ENCODE measurements at places on chromosomes 16 and 17.

DNA sequence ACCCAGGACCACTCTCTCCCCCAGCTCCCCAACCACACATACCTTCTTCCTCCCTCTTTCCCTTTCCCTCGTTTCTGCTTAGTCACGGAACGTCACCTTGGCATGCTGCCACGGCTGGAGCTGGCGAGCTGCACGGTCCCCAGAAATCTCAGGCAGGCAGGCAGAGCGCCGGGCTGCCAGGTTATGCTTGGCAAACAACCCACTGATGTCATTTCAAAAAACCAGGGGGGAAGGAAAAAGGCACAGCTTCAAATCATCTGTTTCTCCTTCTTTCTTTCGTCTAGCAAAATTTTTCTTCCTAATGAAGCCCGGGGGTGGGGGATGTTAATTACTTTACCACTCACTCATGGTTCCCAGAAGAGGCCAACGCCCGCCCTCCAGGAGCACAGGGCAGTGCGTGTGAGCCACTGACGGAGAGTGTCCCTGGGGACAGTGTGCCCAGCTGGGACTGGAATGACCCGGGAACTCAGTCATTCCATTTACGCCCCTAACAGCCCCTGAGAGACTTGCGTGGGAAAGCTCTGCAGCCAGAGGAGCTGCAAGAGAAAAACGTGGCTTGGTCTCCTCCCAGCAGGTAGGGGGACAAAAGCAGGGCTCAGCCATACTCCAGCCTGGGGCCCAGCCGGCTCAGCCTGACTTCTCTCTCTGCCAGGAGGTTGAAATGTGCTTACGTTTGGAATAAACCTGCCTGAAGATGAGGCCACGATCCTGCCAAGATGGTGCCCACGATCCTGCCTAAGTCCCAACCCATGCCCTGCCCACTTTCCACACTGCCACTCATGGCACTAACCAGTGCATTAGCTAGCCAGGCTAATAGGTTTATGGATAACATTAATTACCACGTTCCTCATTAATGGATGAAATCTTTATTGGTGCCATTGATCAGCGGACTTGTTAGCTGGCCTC is 198.9 kb downstream of the ZFHX3 start:
- no peak for DNase-seq

DNA sequence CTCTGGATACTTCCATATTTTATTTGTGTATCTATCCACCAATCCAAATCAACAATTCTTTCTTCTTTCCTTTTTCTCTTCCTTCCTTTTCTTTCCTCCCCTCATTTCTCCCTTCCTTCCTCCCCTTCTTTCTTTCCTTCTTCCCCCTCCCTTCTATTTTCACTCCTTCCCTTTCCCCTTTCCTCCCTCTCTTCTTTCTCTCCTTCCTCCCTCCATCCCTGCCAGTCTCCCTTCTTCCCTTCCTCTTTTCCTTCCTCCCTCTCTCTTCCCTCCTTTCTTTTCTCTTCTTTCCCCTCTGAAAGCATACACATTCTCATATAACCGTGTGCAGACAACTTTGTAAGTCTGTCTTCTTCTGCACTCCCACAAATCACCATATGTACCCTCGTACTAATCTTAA is 382.3 kb upstream of the MAF start:
- DNase-seq, result no peak

DNA sequence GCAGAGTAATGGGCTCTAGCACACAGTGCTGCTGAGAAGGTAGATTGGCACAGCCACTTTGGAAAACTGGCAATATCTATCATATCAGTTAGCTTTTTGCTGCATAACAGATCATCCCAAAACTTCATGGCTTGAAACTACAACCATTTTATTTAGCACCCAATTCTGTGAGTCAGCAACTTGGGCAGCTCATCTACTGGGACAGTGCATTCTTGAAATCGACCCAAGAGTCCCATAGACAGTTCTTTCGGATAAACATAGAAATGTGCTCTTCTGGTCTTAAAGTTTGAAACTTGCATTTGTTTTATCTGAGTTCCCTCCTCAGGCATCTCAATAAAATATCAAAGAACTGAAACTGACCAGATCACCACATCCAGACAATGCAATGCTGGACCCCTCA is 76.7 kb downstream of the CEP112 start:
- no peak for DNase-seq

DNA sequence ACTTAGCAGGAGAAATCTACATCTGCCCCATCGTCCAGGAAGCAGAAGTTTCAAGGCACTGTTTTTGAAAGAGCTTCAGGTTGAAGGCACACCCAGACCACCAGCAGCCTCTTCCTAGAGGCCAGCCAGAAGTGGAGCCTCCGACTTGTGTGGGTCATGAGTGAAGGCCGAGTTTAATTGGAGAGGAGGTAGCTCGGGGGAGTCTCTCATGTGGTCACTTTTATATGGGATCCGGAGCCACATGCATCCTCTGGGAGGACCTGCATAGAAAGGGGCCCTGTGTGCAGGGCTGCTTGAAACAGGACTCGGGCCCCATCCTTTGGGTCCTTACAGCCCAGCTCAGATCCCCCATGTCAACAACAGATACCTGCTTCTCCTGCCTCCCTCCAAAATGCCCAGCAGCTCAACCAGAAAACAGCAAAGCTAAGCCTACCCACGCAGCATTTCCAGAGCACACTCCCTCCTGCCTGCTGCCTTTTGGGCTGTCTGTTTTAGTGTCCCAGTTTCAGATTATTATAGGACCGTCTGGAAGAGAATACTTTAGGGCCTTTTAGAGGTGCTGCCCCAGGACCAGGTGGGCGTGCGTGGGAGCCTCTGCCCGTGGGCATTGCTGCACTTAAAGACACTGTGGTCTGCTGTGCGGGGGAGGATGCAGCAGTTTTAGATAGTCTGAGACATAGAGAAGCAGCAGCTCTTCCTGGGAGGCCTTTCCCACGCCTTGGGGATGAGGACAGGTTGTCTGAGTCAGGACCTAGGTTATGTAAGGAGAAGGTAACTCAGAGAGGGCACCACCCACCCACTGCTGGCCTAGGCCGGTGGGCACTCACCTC is 29.5 kb downstream of the MPRIP start:
- DNase-seq, result no peak

GRCh38 chr16:67040166-67040565 is 11.2 kb downstream of the CBFB start:
- DNase-seq, result no peak

DNA sequence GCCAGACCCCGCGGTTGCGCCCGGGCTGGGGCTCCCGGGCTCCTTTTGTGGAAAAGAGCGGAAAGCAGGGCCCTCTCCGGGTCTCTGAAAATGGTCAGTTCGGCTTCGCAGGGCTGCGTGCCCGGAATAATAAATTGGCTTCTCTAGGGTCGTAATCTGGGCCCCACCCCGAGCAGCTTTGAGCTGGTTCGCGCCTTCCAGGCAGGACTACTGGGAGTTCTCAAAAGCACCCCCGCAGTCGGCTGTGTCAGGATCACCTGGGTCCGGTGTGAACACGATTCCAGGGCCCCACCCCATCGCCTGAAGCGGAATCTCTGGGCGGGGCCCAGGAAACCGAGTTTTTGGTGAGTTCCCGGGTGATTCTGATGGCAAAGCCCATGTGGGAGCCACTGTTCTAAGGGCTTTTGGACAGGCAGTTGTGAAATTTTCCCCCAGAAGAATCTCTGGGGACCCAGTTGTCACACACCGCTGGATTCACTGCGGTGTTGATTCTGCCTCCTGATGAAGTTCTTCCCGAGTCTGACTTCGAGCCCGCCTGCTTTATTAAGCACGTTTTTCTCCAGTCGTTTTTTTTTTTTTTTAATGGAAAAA is 77.0 kb downstream of the MRC2 start:
- no peak for DNase-seq

DNA sequence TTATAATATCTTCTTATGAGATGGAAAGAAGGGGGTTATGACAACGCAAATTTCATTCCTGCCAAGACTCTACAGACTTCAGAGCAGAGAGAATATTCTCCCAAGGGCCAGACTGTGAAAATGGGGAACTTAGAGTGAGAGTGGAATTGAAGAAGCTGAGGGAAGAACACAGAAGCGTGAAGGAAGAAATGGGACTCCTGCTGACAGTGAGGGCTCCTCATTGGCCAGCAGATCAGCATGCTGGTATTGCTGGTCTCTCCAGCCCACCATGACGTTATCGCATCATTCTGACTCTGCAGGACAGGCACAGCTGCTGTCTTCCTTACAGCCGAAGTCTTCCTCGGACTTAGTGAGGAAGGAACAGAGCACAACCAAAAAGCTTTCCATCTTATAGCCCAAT is 24.3 kb downstream of the CCL4 start:
- no peak for DNase-seq

- no peak for DNase-seq
These were observed 346.2 kb downstream of the FOXL1 start for GRCh38 chr16:86924537-86924936.

- no peak for DNase-seq
These were observed 4.1 kb downstream of the DPEP3 start for GRCh38 chr16:67976205-67976604.

- DNase-seq, result no peak
These were observed 25.4 kb downstream of the RANBP10 start for GRCh38 chr16:67780847-67781564.

DNA sequence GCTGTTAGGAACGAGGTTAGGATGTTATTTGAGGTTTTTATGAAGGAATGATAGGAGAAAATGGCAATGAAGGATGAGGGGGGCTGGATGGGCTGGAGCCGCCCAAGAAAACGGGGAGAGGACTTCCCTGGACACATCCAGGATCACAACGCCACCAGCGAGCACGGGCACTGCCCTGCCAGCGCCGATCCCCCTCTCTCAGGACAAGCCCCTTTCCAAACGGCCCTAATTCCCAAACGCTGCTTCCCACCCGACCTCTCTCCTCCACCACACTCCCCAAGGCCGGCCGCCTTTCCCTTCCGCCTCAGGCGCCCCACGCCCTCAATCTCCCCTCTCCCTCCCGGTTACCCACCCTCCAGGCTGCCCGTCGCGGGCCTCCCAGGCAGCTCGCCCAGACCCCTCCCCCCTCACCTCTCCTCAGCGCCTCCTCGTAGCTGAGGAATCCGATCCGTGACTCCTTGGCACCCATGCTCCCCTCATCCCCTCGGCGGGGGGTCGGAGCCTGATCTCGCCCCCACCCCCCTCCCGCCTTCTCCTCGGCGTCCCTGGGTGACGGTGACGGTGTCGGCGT is 377 bp downstream of the USP32 start:
- no peak for DNase-seq

DNA sequence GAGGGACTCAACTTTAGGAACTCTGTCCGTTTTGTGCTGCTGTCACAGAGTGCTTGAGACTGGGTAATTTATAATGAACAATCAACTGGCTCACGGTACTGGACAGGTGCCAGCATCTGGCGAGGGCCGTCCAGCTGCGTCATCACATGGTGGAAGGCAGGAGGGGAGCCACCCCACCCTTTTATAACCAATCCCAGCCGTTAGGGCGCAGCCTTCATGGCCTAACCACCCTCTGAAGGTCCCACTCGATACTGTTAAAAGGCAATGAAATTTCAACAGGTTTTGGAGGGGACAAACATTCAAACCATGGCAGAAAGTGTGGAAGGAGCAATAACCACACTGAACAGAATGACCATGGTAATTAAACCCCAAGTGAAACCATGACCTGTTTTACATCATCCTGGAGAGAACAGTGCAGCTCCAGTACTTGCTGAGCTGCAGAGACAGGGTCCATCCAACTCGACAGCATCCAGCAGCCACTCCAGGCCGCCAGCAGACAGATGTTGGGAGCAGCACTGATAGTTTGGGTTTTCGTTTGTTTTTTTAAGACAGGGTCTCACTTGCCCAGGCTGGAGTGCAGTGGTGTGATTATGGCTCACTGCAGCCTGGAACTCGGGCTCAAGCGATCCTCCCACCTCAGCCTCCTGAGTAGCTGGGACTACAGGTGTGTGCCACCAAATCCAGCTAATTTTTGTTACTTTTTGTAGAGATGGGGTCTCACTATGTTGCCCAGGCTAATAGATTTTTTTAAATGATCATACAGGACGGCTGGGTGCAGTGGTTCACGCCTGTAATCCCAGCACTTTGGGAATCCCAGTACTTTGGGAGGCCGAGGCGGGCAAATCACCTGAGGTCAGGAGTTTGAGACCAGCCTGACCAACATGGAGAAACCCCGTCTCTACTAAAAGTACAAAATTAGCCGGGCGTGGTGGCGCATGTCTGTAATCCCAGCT is 11.0 kb downstream of the CHMP6 start:
- no peak for DNase-seq

DNA sequence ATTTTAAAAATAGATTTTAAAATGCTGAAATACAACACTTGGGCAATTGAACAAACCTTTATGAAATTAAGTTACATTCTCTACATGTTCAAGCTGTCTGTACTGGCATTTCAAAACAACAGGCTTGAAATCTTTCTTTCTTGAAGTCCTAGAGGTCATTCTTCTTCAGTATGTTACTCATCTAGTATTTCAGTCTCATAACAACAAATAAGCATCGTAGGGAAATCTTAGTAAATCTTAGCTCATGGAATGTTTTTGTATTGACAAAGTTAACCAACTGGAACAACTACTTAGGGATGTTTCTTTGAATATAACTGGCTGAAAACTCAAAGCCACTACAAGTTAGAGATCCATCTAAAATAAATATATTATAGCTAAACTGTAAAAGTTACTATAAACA is 96.6 kb downstream of the KIF2B start:
- no peak for DNase-seq

DNA sequence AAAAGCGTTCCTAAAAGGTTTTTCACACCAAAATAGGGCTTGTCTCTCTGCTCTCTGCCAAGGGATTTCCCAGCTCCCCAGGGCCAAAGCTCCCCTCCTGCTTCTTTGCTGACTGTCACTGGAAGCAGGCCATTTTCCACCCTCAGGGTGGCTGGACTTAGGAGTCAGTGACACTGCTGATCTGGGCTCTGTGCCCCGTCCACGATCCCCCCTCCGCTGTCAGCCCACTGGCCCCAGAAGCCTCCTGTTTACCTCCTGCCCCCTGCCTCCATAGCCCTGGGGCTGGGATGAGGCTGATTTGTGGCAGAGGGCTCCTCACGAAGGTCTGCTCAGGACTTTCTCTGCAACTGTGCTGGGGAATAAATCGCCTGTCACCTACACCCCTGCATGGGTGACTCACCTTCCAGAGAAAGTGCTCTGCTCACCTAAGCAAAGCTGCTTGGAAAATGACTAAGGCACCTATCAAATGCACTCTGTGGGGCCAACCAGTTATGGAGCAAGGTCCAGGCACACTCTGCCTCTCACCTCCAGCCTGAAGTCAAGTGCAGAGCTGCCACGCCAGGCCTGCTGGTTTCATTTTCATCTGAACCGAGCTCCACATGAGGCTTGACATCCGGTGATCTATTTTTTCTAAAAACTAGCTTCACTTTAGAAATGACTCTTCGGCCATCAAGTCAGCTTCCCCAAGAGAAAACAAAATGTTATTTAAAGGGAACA is 4.9 kb downstream of the MAP3K14 start:
- no peak for DNase-seq

GRCh38 chr17:7557775-7558543 is 591 bp upstream of the TNFSF13 start:
- peak; percentile 53 for DNase-seq

- DNase-seq, result no peak
These were observed 295.7 kb upstream of the FOXF1 start for GRCh38 chr16:86214326-86215232.

GRCh38 chr17:33868899-33869298 is 386.2 kb upstream of the CCL2 start:
- no peak for DNase-seq

GRCh38 chr16:88192601-88193000 is 190.2 kb upstream of the ZNF469 start:
- no peak for DNase-seq

Measured in cortex of kidney (tissue), 1 donor.